Activated CD4-positive, CD25-positive, alpha-beta regulatory T cell (primary cell): ENCODE measurements at places on chromosomes 16 and 17.

DNA sequence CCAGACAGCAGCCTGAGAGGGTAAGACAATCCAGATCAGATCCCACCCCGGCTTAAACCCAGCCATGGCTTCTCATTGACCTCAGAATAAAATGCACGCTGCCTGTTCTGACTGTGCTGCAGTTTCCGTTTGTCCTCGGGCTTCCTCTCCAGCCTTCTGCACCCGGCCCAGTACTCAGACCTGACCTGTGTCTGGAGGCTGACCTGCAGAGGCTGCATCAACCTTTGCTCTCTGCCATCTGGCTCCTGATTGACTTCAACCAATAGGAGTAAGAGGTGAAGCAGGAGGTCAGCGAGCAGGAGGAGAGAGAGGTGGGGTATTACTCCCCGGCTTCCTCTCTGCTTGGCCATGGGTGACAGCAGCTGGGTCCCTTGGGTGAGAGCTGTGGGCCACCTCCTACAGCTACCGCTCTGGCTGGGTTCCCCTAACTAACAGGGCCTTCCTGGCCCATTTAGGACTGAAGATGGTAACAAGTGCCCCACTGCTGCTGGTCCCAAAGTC is 46.7 kb downstream of the C16orf82 start:
- no peak for DNase-seq

DNA sequence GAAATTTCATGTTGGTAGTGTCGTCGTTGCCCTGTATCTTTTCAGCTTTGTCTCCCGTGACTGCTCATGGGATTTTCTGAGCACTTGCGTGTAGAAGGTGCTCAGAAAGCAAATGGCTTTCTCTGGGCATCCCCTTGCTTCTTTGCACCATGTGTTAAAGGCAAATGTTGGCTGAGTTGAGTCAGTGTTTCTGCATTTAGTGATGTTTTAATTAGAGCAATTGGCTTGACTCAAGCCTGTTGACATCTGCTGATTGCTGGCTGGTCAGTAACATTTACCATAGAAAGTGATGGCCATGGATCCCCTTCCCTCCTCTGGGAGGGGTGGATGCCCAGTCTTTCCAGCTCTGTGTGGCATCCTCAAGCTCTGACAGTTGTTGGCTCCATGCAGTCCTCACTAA is 187.2 kb upstream of the MPHOSPH6 start:
- DNase-seq: no peak

DNA sequence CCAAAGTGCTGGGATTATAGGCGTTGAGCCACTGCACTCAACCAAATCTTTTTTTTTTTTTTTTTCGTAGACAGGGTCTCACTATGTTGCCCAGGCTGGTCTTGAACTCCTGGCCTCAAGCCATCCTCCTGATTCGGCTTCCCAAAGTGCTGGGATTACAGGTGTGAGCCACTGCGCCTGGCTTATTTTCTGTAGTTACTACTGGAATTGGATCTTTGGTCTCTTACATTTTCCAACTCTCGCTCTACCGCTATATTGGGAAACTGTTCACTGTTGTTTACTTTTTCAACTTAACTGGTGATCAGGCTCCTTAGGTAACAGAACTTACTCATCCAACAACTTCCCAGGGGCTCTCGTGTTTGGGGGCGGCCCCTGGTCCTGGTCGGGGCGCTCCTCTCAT is 14.1 kb downstream of the ZNF200 start:
- DNase-seq: no peak

DNA sequence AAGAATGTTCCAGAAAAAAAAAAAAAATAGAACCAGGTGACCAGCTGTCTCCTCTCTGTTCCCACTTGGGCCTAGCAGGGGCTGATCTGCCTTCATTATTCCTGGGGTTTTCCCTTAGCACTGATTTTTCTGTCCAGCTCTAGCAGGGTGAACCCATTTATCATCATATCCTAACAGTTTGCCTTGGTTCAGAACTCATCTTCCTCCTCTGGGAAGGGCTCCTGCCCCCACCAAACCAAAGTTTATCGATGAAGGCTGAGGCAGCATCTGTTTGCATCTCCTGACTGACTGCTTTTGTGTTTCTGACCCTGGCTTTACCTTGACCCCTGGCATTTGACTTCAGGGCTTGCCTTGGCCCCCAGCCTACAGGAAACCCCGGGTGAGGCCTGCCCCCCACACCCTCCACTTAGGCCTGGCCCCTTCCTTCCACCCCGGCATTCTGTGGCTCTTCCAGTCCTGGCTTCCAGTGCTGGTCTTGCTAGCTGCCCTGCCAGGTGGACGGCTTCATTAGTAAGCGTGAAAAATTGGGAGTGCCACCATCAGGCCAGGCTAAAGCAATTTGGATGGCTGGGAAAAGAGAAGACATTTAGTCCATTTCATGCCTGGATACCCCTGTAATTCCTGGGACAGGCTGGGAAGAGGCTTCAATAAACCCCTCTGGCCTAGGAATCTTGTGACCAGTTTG is 164.9 kb downstream of the CCDC182 start:
- no peak for DNase-seq

GRCh38 chr16:56551796-56552738 is 12.8 kb upstream of the MT4 start:
- no peak for DNase-seq

- DNase-seq: no peak
Measured at GRCh38 chr17:68455901-68456338, 1.4 kb downstream of the WIPI1 start.

- no peak for DNase-seq
Measured at GRCh38 chr17:50421308-50422051, 4.5 kb upstream of the ACSF2 start.

- no peak for DNase-seq
Measured at GRCh38 chr17:21382560-21383495, 6.7 kb downstream of the KCNJ12 start.

DNA sequence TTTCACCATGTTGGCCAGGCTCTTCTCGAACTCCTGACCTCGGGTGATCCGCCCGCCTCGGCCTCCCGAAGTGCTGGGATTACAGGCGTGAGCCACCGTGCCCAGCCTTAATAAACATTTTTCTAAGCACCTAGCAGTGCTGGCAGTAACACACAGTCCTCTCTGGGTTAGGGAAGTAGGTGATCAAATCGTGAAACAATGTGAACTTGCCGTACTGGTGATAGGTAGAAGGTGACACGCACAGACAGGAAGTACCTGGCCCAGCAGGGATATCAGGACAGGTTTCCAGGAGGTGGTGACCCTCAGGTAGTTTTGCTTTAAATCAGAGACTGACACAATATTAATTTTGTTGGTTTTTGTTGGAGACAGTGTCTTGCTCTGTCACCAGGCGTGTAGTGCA is 4.5 kb downstream of the PLD2 start:
- no peak for DNase-seq

- no peak for DNase-seq
Measured at GRCh38 chr16:63578791-63579190, 1542.6 kb upstream of the CDH8 start.

GRCh38 chr16:19288872-19289799 is 3.6 kb downstream of the CLEC19A start:
- DNase-seq: no peak
